ENCODE measurements at places on chromosomes 1 and 21.

DNA sequence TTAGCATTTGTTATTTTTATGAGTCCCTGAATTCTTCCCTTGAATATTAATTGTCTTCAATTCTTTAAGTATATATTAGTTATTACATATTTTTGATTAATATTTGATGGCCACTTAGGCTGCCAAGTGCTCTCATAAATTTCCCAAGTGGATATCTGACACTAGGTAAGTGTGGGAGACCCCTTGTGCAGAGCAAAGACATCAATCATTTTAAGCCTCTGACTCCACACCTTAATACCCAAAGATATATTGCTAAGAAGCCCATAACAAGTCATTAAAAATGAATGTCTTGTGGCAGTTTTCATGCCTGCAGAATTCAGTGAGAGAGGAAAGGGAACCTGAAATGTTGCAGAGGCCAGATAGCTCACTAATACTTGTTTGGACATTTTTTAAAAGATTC lies 58.4 kb upstream of the PROX1 start:
- no peak for DNase-seq

GRCh38 chr1:239262538-239262937 lies 123.8 kb upstream of the CHRM3 start:
- no peak for DNase-seq

GRCh38 chr1:156707417-156708217 lies 2.2 kb upstream of the CRABP2 start:
- DNase-seq = no peak

DNA sequence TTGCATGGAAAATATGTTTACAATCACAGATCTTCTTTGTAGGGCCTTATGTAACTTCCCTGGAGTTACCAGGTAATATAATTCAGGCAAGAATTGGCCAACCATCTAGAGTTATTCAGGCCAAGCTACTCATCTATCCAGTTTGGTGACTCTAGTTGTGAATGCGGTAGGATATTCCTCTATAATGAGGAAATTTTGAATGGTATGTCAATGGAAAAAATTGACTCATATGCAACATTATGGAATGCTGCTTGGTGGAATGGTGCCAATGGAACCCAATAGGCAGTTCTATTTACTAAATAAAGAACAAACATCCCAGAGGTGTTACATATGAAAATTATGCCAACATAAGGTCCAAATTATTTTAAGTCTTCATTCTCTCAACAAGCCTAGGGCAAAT lies 5.6 kb upstream of the TNFSF18 start:
- no peak for DNase-seq

- DNase-seq = no peak
Measured at GRCh38 chr1:200165493-200166220, 138.1 kb downstream of the NR5A2 start.
